Fibroblast of upper back skin (primary cell): ENCODE measurements at places on chromosomes 6 and 20.
A peak's percentile ranks its signal among the peaks of the same experiment; 100 is the strongest.

DNA sequence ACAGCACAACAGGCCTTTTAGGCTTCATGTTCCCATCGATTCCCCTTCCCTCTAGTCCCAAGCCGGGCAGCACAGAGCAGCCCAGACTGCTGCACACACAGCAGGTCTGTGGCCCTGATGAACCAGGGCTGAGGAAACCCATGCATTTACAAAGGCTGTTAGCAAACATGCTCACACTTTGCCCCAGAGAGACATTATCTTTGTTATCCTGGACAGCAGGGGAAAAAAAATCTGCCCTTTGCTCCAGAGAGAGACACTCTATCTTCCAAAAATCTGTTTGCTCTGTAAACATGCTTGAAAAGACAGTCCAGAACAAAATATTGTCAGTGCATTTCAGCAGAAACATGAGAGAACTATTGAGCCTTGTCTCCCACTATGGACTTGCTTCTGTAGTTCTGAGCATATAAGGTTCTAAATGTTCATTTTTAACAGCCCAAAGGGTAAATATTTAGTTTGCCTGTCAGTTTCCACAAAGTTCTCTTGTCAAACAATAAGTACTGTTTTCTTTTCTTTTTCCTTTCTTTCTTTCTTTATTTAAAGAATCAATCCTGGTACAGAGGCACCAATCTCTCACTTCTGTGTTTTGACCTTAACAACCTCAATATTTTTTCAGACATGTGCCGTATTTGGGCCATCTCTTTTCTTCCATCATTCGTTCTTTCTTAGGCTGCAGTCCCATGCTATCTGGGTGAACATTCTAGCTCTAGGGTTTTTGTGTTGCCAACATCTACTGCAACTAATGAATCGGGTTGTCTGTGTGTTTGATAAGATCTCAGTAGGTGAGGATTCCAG is 468.0 kb downstream of the EPM2A start:
- DNase-seq: no peak

DNA sequence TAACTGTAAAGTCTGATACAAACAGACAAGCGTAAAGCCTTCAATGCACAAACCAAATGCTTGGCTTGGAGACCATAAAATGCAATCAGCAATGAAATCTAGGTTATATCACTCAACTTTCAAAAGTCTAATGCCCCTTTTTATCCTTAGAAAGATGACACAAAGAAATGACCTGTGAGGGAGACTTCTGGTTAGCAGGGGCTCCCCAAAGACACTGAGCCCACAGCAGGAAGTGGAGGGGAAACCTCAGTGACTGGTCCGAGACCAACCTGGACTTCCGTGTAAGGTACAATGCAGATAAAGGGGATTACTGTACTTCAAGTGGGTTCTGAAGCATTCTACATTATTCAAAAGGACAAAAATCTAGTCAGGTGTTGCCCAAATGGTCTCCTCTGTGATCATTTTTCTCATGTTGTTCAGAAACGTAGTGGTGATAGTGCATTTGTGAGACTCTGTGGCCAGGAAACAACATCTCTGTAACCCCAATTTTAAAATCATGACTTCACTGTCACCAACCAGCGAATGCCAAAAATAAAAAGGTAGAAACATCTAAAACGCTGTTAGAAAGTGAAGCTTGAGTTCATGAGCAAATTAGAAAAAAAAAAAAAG is 88.2 kb downstream of the HIVEP2 start:
- DNase-seq: no peak

DNA sequence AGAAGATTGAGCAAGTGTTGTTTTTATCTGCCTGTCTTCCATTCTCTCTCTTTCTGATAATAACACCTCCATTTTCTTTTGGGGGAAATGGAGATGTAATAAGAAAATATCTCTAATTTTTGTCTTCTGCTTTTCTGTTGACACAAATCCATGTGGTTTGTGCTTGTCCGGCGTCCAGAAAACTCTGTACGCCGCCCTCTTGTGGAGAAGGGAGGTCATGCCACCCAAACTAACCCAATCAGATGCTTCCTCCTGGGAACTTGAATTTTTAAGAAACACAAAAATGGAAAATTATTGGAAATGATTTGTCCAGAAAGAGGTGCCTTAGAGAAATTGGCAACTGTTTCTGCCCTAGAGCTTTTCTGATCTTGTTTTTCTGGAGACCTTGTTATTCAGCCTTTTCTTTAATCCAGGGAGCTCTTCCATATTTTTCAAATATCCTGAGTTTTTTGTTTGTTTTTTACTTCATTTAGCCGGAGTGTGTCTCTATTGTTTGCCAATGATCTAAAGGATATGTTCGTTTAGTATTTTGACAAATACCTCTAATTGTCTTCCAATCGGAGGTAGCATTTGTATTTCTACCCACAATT is 17.8 kb upstream of the FNDC1 start:
- peak; percentile 44 for DNase-seq

GRCh38 chr6:22717915-22718314 is 148.5 kb downstream of the HDGFL1 start:
- no peak for DNase-seq

- peak; percentile 54 for DNase-seq
These were observed 27.8 kb upstream of the ERVFRD-1 start for GRCh38 chr6:11139051-11139960.

DNA sequence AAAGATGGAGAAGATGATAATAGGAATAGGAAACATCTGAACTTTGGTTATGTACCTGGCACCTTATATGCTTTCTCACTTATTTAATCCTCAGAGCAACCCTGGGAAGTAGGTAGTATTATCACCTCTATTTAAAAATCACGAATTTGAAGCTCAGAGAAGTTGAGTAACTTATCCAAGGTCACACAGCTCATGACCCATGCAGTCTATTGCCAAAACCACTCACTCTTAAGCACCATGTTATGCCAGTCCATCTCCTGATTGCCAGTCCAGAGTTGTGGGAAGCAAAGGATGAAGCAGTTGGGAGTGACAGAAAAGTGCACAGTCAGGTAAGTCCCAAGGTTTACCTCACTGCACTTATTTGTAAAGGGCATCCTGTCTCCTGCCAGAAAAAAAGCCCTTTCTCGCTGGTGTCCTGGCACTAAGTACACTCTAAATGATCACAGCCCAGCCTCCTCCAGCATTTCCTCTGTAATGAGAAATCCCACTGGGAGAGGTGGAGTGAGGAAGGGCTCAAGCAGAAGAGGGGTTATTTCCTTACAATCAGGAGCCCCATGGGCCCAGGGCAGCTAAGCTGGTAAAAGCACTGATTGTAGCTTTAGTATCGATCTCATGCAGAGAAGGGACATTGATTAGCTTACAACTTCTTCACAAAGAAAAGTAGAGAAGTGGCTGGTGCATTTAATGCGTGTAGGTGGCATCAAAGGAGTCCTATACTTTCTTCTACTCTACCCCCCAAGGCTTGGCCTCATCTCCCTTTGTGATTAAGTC is 21.3 kb upstream of the SCGN start:
- DNase-seq: no peak
